ENCODE measurements at places on chromosomes 5 and 9.
A peak's percentile ranks its signal among the peaks of the same experiment; 100 is the strongest.

- DNase-seq, result no peak
Measured at GRCh38 chr5:91754990-91755389, 371.9 kb upstream of the ARRDC3 start.

GRCh38 chr9:127628758-127629467 lies 16.8 kb downstream of the STXBP1 start:
- DNase-seq, result no peak

DNA sequence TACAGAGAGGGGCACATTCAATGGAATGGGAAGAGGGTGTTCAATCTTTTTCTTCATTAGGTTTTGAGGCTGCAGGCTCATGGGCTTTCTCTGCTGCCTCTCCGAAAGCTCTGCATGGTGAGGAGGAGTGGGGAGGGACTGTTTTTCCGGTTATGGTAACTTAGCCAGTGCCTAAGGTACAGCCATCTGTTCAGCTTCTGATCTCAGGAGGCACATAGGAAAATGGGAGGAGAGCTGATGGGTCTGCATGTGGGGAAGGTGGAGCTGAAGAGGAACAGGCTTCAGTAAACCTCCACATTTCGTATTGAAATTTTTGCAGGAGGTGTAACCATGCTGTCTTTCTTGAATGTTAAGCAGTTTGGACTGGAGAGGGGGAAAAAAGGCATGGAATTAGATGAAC lies 1020.4 kb upstream of the WWC1 start:
- DNase-seq, result no peak

DNA sequence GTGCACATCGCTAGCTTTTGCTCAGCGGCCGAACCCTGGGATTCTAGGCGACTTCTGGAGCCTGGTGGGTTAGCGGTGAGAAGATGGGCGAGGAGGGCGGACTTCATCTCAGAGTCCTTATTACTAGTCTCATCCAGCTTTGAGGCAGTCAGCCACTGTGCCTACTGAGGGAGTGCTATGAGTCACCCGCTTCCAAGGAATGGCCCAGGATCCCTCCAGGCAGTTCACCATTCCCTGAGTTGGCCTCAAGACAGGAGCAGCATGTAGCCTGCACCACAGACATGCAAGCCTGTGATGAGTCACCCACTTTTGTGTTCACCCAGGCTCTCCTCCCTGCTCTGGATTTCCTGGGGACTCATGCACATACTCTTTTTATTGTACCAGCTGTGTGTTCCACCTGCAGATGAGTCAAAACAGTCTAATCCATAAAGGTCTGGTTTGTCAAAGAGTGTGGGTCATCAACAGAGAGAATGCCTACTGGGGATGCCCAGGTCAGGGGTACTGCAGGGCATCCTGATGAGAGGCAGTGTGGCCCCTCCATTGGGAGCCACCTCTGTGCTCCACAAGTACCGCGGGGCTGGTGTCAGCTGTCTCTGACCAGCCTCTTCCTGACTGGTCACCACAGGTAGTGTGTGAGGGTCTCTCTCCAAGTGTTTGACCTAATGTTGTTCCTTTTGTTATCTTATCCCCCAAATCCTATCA lies 20.2 kb downstream of the SLC22A5 start:
- DNase-seq, result no peak

- no peak for DNase-seq
Measured at GRCh38 chr5:149464796-149465489, 85.9 kb upstream of the IL17B start.

GRCh38 chr9:89743573-89744254 lies 138.9 kb downstream of the GADD45G start:
- peak; percentile 27 for DNase-seq

- no peak for DNase-seq
Measured at GRCh38 chr5:59322058-59322457, 571.5 kb downstream of the PDE4D start.
